ENCODE measurements at places on chromosomes 3 and 15. TPM values are rescaled to one million over a fixed set of nuclear protein-coding genes. Genes with fewer than 3 reads are reported as not detected.

DNA sequence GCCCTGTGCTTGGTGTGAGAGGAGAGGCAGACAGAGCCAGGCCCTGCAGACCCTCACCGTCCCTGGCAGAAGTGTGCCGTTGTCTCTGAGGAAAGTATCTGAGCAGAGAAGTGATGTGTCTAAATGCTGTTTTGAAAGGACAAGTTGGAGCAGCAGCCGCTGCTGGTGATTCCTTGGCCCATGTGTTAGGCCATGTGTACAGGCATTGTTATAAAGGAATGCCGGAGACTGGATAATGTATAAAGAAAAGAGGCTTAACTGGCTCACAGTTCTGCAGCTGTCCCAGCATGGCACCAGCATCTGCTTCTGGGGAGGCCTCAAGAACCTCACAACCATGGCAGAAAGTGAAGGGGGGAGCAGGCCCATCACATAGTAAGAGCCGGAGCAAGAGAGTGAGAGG is 334.6 kb upstream of the ATP10A start:
- no peak for DNase-seq

- no peak for DNase-seq
These were observed 71.6 kb downstream of the MEIS2 start for GRCh38 chr15:37028625-37029296.

- DNase-seq = no peak
These were observed 3.9 kb upstream of the SENP2 start for GRCh38 chr3:185582236-185582635.

GRCh38 chr3:61340931-61341461 is 89.7 kb upstream of the FHIT start:
- DNase-seq = no peak

DNA sequence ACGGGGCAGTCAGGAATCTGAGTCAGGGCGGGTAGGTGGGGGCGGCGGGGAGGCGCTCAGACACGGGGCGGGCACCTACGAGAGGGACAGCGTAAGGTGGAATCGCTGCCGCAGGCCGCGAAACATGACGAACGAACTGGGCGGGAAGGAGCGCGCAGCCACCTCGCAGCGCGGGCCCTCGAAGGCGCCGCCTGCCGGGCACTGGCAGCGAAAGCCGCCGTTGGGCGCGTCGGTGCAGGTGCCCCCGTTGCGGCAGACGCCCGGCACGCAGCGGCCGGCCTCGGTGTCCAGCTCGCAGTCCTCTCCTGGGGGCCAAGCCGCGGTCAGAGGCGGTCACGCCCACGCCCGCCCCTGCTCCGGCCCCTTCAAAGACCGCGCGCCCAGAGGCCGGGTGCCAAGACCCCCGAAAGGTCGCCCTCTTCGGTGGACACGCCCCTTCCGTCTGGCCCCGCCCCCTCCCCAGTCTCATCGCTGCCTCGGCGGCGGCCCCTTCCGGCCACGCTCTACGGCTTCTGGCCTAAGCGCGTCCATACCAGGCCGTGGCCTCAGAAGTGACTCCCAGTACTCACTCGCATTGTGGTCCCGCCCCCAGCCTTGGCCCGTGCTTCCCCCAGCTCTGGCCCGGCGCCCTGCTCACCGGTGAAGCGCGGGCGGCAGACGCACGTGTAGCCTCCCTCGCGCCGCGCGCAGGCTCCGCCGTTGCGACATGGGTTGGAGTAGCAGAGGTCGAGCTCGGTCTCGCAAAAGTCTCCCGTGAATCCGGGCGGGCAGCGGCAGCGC is 6.4 kb downstream of the CELSR3 start:
- DNase-seq = peak; percentile 93

DNA sequence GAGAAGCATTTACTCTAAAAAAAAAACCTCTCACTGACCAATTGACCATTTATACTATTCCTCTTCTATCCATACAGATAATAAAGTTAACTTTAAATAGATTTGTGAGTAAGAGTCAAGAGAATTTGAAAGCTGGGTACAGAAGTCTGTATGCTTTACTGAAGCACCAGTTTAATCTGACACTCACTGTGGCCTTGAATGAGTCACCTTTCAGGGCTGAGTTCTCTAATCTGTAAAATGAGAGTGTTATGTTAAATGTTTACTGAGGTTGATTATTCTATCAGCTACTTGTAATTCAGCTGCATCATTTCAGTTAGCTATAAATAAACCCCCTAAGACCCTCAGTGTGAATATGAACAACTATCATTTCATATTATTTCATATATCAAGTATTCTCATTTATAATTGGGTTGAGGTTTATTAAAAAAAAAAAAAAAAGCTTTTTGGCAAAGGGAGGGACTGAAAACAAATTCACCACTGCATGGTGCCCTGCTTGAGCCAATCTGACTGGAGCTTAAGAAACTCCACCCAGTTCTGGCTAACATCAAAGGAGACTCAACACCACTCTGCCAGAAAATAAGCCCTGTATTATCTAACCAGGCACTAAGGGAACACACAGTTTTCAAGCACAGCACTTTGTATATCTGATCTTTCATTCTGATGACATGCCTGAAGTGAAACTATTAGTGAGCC is 2.8 kb downstream of the MAP4 start:
- no peak for DNase-seq

DNA sequence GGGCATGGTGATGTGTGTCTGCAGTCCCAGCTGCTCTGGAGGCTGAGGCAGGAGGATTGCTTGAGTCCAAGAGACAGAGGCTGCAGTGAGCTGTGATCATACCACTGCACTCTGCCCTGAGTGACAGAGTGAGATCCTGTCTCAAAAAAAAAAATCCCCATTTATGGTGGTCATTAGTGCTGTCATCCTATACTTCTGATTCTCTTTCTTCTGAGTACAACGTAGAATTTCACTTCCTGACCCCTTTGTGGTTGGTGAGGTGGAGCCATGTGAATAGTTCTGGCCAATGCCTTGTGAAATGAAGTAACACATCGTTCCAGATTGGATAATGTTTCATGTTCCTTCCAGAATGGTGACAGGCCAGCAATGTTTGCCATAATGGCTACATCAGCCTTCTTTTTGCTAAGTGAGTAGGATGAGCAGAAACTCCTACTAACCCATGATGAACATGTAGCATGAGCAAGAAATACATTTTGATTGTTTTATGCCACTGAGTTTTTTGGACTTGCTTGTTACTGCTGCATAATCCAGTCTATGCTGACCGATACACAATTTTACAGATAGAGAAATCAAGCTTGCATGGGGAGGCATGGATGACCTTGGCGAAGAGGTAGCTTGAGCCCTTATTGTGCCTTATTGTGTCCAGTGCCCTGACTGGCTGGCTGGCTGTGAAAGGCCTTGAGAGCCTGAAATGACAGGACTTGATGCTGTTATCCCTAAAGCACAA is 30.9 kb upstream of the TLE3 start:
- no peak for DNase-seq

DNA sequence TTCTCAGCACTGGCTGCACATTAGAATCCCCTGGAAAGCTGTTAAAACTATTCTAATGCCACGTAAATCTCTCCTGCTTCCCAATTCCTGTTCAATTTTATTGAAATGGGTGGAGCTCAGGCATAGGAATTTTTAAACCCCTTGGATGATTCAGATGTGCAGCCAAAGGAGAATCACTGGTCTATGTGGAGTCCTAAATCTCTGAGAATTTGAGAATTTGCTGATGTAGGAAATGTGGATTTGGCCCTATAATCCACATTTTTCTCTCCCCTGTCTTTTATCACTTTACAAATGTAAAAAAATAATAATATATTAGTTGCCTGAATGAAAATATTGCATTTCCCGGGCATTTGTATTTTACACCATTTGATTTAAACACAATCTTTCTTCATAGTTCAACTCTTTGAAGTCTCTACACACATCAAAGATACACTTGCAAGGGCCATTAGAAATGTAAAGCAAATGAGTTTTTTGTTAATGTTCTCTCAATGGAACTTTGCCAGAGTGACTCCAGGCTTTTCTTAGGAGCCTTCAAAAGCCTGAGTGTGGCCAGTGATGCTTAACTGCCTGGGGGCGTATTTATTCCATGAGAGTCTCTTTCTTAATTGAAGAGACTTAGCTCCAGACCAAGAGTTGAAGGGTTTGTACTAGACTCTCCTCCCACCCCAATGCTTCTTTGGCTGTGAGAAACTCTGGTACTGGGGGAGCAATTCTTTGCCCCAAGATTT is 48.8 kb upstream of the PTX3 start:
- no peak for DNase-seq

DNA sequence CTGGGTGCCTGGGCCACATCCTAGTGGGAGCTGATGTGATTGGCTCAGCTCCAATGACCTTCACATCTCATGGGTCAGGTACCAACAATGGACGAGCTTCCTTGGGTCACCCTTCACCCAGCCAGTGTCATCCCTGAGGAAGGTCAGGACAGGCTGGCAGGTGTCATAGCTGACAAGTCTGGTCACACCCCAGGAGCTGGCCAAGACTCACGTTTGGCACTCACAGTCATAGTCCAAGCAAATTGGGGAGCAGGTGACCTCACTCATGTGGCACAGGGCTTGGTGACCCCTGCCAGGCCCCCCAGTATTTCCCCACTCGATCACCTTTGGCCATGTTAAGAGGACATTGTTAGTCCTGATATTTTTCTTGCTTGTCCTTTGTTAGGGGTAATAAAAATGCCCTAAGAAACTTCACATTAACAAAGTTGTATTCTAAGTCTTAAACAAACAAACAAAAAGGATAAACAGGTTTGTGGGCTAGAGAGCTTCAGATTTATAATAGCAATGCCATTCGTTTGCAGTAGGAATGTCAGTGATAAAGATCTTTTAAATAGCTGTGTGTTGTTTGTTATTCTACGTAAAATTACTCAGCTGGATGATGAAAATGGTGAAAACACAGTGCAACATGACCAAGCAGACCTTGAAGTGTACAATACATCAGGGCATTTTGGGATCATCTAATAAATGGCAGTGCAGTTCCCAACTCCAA is 79.5 kb upstream of the POMGNT2 start:
- no peak for DNase-seq

MYH15 gene
- 0.17 TPM for total RNA-seq

LRRIQ4 gene
- 0.23 TPM for total RNA-seq

PLD1 gene
- total RNA-seq = 18.7 TPM

ELL3 gene
- total RNA-seq = 7.7 TPM
